ENCODE measurements at places on chromosomes 12 and 14.
A peak's percentile ranks its signal among the peaks of the same experiment; 100 is the strongest.

- DNase-seq = peak; percentile 49
Measured at GRCh38 chr12:89353823-89354611, 1.7 kb upstream of the DUSP6 start.

GRCh38 chr12:110742718-110743570, at the start of gene PPP1CC:
Gene PPP1CC (minus strand): TSS chr12:110742891. CDS start chr12:110742707, 184 bp downstream.
- peak; percentile 91 for DNase-seq

DNA sequence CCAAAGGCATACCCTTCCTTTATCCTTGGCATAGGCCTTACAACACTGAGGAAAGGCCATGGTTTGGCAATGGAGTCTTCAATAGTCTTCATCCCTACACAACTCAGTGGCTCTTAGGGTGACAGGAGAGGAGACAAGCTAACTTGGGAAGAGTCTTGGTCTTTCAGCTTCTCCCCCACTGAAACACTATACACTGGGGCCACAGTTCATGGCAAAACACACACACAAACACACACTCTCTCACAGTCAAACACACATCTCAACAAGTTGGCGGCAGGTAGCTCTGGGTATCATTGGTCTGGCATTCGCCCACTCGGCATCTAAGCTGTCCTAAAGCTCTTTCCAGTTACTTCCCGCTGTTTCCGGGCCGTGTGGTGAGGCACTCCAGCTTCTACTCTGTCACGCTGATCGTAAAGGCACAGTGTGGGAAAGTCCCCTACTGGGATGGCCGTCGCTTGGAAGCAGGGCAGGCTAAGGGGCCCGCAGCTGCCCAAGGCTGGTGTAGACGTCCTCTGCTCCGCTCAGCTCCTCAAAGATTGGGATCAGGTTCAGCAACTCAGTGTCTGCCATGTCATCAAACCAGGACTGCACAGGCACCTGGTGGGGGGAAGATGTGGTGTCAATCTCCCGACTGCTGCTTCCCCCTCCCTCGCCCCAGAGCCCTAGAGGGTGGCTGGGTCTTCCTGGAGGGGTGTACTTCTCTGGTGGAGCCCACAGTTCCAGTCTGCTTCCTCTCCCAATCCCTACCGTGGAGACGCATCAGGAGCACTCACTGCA, 4.8 kb upstream of the AVIL start:
- no peak for DNase-seq

- no peak for DNase-seq
Measured at GRCh38 chr14:104571246-104571645, 8.3 kb upstream of the C14orf180 start.

DNA sequence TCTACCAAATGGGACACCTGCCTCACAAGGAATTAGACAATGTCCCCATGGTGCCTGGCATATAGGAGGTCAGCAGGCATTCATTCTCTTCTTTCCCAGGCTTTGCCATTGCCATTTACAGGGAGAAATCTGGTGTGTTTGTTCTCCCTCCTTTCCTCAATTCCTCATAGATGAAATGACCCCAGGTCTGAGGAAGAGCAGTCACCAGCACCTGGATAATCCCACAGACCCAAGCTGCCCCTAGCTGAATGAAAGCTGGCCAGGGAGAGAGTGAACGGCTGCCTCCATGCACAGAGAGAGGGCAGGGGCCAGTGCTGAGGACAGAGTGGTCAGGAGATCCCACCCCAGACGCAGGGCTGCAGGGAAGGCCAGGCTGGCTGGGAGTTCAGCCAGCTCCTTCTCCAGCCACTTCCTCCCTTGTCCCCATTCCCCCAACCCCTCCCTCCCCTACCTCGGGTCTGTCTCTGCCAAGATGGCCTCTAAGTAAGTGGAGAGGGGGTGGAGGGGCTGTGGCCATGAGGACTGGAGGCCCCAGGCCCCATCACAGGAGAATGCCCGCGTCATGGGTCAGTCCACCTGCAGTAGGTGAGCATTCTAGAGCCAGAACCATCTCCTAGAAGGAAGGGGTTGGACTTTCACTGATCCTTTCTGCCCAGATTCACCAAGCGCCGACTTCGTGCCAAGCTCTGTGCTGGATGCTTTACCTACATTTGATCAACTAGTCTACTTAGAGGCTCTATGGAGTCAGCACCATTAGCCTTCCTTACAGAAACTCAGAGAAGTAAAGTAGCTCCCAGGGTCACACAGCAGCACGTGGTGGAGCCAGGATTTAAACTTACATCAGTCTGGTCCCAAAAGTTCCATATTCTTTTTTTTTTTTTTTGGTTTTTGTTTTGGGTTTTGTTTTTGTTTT, 2.0 kb upstream of the KRT4 start:
- DNase-seq = no peak

- DNase-seq = no peak
Measured at GRCh38 chr14:81303258-81303935, 82.6 kb upstream of the GTF2A1 start.

- DNase-seq = no peak
Measured at GRCh38 chr12:16955083-16955657, 349.2 kb upstream of the LMO3 start.

DNA sequence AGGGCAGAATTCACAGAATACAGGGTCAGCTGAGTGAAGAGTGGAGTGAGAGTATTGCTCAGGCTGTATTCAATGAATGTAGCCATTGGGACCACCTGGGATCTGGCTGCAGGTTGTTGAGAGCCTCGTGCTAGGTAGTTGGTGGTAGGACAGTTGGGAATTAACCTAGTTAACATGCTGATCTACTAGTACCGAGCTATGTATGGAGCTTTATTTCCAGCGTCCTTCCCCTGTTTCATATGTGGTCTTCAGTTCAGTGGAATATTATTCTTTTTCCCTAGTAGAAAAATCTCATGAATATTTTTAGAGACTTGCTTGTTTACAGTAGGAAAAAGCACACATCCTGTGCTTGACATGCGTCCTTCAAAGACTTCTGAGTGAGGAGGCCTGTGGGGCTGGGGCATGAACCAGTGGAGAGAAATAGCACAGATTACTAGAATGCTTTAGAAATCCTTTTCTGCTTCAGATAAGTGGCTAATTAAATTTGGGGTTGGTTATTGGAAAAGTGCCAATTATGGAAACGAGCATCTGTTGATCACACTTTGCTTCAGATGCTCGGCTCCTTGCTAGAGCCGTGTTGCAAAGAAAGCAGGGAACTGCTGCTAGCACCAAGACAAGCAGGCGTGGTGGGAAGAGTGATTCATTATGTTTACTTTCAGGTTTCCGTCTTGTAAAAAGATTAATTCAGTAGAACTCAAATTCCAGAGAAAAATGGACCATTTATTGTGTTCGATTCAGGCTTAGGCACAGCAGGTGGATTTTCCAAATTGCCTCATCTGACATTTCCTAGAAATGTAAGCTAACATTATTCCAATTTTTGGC, 53.6 kb downstream of the ARF6 start:
- DNase-seq = peak; percentile 2

- DNase-seq = no peak
Measured at GRCh38 chr12:43238281-43238680, 313.7 kb downstream of the ADAMTS20 start.

DNA sequence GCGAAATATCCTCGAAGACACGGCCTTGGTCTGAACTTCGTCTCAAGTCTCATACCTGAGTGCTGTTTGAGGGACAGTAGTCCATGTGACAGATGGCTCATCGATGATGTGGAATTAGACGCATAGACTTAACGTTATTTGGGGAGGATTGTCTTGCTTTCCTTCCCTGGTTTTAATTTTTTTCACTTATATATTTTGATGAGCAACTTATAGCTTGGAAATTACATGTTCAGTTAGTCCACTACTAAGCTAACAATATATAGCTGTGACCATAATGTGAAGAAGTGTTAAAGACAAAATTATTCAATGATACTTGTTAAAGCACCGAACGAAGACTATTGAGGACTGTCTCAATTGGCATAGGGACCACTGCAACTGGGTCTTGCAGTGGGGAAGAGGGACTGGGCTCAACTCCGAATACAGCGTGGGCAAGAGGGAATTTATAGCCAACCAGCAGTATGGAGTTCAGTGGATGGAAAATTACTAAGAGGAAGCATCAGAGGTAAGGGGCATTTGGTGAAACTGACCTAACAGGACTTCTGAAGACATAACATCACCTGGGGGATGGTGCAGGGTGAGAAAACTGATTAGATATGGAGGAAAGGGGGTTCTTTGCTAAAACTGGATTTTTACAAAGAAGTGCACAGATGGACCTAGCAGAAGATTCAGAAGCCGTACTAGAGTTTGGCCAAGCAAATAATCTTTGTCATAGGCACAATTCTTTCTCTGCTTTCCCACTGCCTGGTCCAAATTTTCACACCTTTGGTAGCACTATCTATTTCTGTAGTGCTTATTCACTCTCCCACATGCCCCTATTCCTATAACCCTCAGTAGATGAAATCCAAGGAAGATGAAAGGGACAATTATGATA, 910 bp upstream of the TM7SF3 start:
- DNase-seq = no peak

GRCh38 chr14:104864267-104865080, 594 bp upstream of the CEP170B start:
- no peak for DNase-seq

DNA sequence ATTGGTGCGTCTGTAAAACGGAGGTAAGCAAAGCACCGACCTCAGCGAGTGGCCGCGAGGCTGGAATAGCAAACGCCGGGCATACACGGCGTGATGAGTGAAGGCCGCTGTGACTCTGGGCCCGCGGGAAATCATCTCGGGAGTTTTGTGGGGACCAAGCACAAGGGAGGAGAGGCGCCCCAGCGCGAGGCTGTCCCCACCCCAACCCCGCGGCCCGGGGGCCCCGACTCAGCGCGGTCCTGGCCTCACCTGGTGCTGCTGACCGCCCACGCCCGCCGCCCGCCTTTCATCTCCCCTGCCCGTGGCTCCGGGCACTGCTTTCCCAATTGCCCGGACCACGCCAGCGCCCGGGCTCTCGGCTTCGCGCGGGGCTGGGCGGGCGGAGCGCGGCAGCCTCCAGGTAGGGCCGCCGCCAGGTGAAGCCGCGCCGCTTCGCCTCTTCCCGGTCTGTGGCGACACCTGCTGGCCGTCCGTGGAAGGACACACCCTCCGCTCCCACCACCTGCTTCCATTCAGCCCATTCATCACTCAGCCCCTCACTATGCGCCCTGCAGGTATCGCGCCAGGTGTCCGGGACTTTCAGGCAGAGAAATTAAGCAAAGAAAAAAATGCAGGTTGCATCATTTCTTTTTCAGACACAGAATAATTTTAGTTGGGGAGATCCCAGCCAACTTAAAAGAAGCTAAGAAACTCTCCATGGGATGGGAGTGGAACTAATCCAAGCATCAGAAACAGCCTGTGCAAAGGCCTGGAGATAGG, 360.4 kb downstream of the MED13L start:
- peak; percentile 19 for DNase-seq

- DNase-seq = peak; percentile 14
Measured at GRCh38 chr14:103606963-103607668, 21.9 kb upstream of the KLC1 start.

DNA sequence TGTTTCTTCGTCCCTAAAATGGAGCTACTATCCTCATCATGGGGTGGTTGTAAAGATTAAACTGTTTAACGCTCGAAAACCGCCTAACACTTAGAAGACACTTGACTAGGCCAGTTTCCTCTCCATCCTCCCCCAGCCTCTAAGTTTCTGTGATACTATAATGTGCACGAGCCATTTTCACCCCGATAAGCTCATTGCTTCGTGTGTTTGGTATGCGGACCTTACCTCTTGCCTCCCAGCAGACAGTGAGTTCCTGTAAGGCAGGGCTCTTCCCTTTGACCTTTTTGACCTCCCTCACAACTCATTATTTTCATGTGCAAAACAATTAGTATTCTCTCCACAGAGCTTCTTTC, 499 bp upstream of the GXYLT1 start:
- no peak for DNase-seq

DNA sequence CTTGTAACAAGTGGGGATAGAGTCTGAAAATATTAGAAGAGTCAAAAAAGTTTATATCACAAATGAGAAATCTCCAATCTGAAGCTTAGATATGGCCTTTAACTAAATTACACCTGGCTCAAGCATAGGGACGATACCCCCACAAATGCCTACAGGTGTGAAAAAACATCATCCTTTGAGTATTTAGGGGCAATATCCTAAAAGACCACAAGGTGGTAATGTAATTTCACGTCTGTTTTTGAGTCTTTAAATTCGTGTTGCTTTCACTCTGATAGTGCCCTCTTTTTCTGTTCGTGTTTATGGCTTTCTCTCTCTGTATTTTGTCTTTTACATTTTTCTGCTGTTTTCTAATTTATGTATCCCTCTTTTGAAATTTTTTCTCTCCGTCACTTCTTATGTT, 84.3 kb downstream of the ETNK1 start:
- no peak for DNase-seq

DNA sequence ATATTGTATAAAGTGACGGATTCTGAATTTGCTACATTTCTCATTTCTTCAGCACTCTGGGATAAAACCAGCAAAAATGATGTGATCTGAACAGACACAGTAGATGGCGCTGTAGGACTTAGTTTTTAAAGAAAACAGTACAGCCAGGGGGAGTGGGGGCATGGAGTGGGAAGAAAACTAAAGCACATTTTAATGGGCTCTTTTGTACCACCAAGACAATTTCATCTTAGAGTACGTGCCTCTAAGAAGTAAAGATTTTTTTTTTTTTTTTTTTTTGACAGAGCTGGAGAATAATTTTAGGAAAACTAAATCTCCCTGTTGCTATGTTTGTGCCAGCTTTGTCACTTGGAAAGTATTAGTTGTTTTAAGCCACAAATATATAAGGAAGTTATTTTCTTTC, 124.4 kb downstream of the RAD51B start:
- peak; percentile 16 for DNase-seq

- no peak for DNase-seq
Measured at GRCh38 chr14:98137131-98138025, 1134.6 kb downstream of the BCL11B start.

DNA sequence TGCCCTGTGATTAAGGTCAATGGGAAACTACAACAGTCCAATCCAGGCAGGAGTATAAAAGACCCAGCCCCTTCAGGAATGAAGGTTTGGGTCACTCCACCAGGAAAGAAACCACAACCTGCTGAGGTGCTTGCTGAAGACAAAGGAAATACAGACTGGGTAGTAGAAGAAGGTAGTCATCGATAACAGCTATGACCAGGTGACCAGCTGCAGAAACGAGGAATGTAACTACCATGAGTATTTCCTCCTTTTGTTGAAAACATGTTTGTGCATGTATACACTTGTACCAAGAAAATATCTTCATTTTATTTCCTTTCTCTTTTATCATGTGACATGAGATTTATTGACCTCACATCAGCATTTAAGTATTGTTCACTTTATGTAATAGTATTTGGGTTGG, 409.1 kb downstream of the FOXG1 start:
- no peak for DNase-seq

DNA sequence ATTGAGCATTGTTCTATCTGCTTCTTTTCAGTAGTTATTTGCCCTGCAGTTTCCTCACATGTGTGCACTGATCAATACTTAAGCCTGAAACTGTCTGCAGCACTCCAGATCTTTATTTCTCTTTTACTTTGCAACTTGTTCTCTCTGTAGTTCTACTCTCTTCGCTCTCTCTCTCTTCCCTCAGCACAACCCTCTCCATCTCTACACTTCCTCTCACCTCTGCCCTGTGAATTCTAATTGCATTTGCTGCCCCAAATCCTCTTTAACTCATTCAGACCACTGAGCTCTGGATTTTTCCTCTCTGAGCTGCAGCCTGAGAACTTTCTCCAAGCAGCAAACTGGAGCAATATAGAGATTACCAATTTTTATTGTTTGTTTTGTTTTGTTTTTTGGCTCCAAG, 1035.5 kb downstream of the FSCB start:
- DNase-seq = no peak

Measured in T-helper 22 cell (primary cell).